Esophagus squamous epithelium (tissue), 5 donors: ENCODE measurements at places on chromosomes 6 and 20.

DNA sequence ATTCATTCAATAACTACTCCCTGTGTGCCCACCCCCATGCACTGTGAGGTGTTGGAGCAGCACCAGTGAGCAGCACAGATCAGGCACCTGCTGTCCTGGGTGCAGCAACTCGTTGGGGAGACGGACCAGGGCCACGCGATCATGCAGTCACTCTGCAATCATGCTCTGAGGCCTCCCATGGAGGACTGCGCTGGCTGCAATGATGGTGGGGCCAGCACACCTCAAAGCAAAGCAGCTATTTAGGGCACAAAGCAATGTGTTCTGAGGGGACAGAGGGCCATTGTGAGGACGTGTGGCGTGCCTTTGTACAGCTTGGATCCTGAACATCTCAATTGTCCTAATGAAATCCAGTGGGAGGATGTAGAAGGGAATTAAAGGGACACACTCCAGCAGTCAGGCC is 41.0 kb upstream of the MPC1 start:
- DNase-seq = no peak

DNA sequence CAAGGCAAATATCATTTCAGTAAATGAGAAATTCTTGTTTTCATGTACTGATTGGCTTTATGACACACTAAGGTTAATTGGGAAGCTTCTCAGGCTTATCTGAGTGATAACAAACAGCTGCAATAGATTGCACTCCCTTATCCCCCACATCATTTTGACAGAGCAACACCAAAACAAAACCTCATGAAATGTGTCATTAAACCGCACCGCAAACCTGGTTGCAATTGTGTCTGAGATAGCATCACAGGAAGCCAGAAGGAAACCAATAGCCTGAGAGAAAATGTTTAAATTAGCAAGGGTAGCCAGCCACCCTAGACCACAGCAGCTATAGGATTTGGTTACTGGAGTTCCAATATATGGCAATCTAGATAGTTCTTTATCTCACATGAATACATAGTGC is 31.6 kb upstream of the LAMA4 start:
- no peak for DNase-seq

GRCh38 chr6:146273490-146273889 is 244.6 kb downstream of the GRM1 start:
- no peak for DNase-seq

GRCh38 chr6:106981926-106982325 is 7.4 kb upstream of the CD24 start:
- no peak for DNase-seq

DNA sequence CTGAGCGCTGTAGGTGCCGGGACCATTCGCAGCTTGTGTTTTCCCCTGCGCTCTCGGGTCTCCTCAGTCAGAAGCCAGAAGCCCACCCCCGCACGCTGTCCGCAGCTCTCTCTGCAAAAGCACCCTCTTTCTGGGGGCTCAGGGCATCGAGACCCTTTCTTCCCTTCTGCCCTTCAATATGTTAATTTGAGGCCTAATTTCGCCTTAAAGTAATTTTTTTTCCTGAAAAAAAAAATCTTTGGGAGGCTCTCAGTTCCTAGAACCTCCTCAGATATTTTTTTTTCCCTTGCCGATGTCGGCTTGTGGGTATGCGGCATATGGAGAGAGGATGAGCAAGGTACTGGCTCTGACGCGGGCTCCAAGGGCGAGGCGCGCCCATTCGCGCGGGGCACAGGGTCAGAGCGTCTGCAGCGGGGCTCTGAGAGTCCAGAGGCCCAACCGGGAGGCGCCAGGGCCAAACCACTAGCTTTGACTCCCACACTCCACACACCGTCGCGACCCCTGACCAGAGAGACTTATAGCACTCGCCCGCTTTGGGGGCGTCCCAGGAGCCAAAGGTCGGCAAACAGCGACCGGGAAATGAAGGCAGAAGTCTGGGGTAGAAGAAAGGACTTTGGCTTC is 893 bp downstream of the PRDM13 start:
- no peak for DNase-seq

GRCh38 chr6:147811913-147812629 is 303.6 kb downstream of the SAMD5 start:
- DNase-seq = no peak

GRCh38 chr6:57198926-57199636 is 23.0 kb downstream of the RAB23 start:
- DNase-seq = no peak

- DNase-seq = no peak
Measured at GRCh38 chr6:169859978-169860703, 108.7 kb downstream of the ERMARD start.

- no peak for DNase-seq
Measured at GRCh38 chr6:35044761-35045421, 96.2 kb downstream of the TCP11 start.

GRCh38 chr20:45098103-45098773 is 2.7 kb downstream of the KCNS1 start:
- DNase-seq = no peak

- no peak for DNase-seq
Measured at GRCh38 chr6:75467966-75468365, 25.6 kb downstream of the FILIP1 start.

GRCh38 chr20:24098886-24099285 is 110.3 kb upstream of the GGTLC1 start:
- no peak for DNase-seq

- no peak for DNase-seq
Measured at GRCh38 chr6:88666901-88667300, 296.5 kb downstream of the RNGTT start.

- DNase-seq = no peak
Measured at GRCh38 chr6:56311533-56312448, 64.4 kb upstream of the COL21A1 start.

DNA sequence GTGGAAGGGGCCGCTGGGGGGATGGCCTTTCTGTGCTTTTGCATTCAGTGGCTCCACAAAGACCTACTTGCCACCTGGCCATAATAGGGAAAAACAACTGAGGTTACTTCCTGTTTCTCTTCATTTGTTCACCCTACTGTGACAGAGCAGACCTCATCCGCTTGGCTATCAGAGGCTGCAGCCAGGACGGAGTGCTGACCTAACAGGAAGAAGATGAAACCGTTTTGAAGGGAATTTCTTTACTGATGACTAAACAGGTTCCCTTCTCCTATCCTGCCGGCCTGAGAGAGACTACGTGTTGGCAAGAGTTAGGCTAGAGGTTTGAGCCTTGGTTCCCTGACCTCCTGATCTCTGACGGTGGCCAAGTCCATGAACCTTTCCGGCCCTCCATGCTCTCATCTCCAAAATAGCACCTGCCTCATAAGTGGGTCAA is 21.3 kb downstream of the PRR18 start:
- DNase-seq = no peak

GRCh38 chr6:83978324-83978734 is 55.2 kb upstream of the MRAP2 start:
- no peak for DNase-seq

GRCh38 chr20:38434301-38434741 is 807 bp downstream of the SNHG17 start:
- no peak for DNase-seq

DNA sequence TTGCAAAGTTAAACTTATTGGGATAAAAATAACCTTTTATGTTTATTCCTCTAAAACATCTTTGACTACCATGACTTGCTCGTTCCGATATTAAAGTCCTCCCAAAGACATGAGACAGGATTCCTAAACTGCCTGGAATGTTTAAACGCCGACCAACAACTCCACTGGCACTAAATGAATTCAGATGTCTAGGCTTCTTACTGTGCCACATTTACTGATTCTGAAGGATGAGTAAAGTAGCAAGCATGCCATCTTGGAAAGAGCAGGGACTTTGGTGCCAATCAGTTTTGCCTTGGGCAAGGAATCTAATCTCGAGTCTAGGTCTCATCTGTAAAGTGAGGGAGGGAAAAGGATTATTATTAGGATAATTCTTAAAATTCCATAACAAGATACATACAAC is 25.3 kb downstream of the MBOAT1 start:
- DNase-seq = no peak

- DNase-seq = no peak
Measured at GRCh38 chr20:39264506-39265172, 302.5 kb downstream of the DHX35 start.

GRCh38 chr20:63525185-63525584 is 4.6 kb downstream of the PPDPF start:
- no peak for DNase-seq

GRCh38 chr20:25226433-25227316 is 21.2 kb upstream of the PYGB start:
- no peak for DNase-seq

- no peak for DNase-seq
Measured at GRCh38 chr20:47318586-47319516, 37.6 kb downstream of the ZMYND8 start.

DNA sequence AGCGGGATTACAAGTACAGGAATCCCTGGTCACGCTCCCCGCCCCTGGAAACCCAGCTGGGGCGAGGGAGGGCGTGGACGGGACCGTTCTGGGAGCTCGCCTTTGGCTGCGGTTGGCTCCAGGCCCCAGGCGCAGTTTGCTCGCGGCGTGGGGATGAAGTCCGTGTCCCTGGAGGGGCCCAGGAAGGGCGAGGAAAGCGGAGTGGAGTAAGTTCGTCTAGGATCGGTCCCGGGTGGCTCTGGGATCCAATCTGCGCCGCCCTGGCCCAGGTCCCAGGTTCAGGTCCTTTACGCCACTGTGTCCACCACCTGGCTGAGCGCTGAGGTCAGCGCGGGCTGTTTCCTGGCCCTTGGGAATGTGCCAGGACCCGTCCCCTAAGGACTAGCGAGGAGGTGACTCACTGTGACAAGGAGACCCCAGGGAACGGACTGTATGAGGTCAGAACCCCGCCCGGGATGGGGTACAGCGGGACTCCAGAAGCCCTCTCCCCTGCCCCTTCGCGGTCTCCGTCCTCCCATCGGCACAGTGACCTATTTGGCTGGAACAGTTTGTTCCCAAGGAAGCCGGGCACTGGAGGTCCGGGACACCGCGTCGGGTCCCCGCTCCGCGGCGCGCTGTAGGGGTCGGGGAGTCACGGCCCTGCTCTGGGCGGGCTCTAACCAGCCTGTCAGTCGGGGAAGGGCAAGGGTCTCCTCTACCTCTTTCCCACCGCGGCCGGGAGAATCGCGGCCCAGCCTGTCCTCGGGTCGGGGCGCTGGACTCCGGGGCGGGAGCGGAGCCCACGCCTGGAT is 724 bp downstream of the CDKN1A start:
- DNase-seq = no peak

DNA sequence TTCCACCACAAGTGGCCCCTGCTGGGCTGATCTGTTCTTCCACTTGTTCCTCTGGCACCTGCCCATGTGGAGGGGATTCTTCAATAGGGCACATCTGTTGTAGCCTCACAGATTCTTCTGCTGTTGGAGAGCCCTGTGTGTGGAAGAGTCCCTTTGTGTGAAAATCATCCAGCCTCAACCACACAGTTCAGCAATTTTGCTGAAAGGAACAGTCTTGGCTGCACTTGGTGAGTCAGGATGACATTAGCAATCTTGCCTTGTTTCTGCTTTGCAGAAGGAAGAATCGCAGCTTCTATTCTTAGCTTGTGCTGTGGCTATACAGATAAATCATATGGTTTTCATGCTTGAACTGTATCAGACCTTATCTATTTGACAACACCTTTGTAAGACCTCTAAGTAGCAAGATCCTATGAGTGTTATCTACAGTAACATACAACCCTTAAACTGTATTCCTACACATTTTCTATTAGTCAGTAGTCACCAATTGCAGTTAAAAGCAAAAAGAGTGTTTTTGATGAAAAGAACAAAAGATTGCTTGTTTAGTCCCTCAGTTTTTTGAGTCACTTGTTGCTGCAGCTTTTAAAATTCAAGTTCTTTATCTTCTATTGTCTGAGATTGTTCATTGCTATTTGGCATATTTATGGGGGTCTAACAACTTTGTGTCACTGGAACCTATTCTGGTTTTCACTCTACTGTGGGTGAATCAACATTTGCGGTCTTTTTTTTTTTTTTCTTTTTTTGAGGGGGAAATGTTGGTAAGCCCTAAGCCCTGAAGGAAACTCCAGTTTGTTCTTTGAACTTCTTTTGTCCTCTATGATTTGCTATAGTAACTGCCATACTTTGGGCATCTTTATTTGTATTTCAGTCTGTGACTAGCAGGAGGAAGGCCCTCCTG is 231.6 kb downstream of the TFAP2B start:
- no peak for DNase-seq

GRCh38 chr6:33108307-33108706 is 32.5 kb downstream of the HLA-DPB1 start:
- no peak for DNase-seq

DNA sequence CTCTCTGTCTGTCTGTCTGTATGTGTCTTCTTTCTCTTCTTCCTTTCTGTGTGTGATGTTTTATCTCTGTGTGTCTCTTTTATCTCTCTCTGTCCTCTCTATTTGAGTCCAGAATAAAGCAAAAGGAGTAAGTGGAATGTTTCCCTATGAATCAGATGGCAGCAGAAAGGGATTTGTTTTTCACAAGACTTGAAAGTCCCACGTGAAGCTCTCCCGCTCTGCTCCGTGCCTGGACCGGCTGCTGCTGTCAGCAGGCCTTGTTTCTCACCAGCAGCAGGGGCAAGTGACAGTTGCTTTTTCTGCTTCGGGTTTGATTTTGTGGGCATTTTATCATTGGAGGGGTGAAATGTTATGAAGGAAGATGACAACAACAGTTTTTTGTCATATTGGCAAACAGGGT is 212.7 kb downstream of the PACRG start:
- DNase-seq = no peak

GRCh38 chr20:44110816-44111568 is 76.0 kb downstream of the JPH2 start:
- DNase-seq = no peak

- no peak for DNase-seq
Measured at GRCh38 chr6:4743062-4743461, 33.1 kb upstream of the CDYL start.

- no peak for DNase-seq
Measured at GRCh38 chr20:13402171-13402760, 181.2 kb downstream of the ISM1 start.

GRCh38 chr20:43667341-43668132 is 623 bp downstream of the MYBL2 start:
- DNase-seq = no peak

GRCh38 chr6:32216285-32216684 is 7.6 kb downstream of the NOTCH4 start:
- no peak for DNase-seq

GRCh38 chr6:26224940-26225847 is 138.0 kb downstream of the HFE start:
- no peak for DNase-seq

DNA sequence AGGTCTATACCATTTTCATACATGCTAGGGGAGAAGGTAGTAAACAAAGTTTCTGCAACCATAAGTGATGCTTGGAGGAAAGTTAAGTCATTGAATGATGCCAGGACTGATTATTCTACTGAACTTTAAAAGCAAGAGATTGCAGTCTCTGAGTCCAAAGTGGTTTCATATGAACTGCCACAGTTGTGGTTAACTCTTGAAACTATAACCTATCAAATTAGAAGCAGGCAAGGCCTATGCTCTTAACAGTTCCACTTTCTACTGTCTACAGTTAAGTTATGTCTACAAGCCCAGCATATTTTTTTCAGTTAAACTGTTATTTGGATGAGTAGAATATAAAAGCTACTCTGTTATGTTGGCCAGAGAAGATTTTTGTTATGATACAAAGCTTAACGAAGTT is 326.5 kb upstream of the RUNX2 start:
- DNase-seq = no peak

- DNase-seq = no peak
Measured at GRCh38 chr6:106257195-106257594, 68.4 kb downstream of the ATG5 start.

GRCh38 chr6:129485746-129486145 is 224.2 kb downstream of the ARHGAP18 start:
- DNase-seq = no peak

- DNase-seq = no peak
Measured at GRCh38 chr6:136470044-136470443, 80.2 kb downstream of the MAP7 start.
